Psoas muscle (tissue), 8 donors: ENCODE measurements at places on chromosomes 1 and 21.

- DNase-seq = no peak
Observed at GRCh38 chr1:15288173-15288926, 41.3 kb downstream of the FHAD1 start.

DNA sequence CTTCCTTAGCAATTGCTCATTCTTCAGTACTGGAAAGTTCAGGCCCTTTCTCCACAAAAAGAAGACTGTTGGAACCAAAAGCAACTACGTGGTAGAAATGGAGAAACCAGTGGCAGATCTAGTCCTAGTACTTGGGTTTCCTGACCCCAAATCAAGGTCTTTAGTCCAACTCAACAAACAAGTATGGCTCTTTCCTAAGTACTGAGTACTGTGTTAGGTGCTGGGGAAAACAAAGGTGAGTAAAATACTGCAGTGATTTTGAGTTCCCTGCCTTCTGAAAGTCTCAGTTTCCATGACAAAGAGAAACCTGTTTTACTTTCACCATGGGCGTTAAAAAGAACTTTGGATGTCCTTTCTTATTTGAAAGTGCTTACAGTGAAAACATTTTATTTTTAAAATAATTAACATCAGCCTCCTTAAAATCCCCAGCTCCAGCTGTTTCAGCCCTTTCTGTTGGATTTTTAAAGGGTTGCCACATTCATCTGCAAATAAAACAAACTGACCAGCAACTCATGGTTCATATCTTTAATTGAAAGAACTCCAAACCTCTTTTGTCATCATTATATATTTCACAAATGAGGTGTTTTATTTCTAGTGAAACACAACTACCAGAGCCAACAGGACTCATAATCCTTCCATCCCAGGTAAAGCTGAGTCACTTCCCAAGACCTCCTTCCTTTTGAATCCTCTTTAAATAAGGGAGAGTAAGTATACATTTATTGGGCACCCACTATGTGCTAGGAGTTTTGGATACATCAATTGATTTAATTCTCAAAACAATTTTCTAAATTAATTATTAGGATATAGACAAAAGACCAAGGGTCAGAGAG lies 35.4 kb downstream of the PLPP3 start:
- DNase-seq = no peak

DNA sequence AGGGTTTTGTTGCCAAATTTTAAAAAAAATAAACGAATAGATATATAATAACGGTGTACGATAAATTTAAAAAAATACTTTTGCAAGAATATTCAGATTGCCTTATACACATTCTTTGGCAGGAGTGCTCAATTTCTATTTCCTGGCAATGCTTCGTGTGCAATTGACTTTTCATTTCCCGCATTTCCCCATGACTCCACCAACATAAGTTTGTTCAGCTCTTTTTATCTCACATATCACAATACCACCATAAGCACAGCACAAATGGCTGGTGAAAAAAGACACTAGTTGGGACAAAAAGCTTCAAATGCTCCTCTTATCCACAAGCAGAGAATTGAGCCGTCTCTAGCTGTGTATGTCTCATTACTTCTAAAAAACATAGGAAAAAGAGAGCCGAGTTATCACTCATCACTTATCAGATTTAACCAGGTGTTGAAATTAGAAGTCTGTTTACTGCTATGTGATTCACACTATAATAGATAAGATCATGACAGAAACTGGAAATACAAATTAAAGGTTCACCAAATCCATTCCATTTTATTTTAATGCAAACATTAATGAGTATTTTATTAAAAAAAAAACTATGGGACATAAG lies 28.9 kb upstream of the RGS1 start:
- no peak for DNase-seq

DNA sequence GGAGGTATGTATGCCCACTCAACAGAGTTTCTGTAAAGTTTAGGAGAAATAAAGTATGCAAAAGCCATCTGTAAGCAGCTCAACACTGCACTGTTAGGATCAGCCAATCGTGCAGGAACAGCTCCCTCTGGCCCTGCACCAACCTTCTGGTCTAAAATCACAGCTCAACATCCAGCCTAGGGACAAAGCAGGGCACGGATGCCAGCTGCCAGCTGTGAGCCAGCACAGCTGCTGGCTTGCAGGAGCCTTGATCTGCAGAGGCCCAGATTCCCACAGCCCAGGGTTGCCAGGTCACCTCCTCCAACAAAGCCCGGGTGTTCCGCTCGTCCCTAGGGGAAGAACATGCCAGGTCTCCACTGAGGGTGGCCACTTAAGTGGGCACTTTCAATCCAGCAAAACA lies 8.6 kb downstream of the ACOT7 start:
- DNase-seq = no peak

GRCh38 chr21:23356905-23357304 lies 2250.4 kb downstream of the MRPL39 start:
- DNase-seq = no peak

DNA sequence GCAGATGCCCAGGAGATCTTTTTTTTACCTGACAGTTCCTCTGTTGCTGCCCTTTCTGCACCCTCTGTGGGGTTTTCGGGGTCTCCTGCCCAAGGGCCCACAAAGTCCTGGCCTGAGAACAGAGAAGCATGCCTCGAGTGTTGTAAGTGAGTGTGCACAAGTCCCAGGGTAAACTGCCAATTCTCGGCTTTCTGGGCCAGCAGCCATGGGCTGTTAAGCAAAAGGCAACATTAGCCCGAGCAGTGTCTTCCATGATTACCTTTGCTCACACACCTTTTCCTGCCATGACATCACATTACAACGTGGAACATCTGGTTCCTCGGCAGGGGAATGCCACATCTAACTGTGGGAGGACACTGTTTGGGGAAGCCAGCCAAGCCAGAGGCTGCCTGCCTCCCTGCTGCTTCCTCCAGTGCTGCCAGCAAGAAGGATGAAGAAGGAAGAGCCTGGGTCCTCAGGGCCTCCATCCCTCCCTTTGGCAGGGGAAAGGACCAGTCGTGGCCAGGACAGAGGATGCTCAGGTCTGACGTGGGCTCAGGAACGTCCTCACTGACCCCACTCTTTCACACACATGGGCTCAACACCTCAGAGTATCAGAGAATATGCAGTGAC lies 485.9 kb downstream of the OMA1 start:
- DNase-seq = no peak

GRCh38 chr1:115340879-115341278 lies 2.8 kb upstream of the NGF start:
- no peak for DNase-seq

DNA sequence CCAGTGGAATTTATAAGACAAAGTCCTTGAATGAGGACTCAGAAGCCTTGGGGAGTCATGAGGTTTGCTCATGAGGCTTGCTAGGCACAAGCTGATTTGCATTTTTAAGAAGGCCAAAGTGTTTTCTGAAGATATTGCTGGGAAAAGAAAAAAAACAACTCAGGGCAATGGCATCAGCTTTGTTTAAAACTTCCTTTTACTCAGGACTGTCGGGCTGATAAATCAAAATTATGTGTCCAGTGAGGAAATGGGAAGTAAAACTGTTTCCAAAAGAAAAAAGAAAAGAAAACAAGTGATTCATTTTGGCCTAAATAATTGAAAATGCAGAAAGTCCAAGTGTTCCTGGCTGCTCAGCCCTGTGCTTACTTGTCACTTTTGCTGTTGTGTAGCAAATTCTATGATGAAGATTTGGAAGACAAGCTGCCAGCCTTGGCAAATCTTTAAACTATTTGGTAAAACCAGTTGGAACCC lies 282.4 kb downstream of the HLX start:
- no peak for DNase-seq

GRCh38 chr1:201559679-201560162 lies 20.8 kb downstream of the NAV1 start:
- peak; percentile 88 for DNase-seq

- DNase-seq = no peak
Observed at GRCh38 chr21:28159396-28159795, 833.3 kb downstream of the LTN1 start.

- no peak for DNase-seq
Observed at GRCh38 chr1:7501084-7501491, 270.0 kb upstream of the VAMP3 start.

DNA sequence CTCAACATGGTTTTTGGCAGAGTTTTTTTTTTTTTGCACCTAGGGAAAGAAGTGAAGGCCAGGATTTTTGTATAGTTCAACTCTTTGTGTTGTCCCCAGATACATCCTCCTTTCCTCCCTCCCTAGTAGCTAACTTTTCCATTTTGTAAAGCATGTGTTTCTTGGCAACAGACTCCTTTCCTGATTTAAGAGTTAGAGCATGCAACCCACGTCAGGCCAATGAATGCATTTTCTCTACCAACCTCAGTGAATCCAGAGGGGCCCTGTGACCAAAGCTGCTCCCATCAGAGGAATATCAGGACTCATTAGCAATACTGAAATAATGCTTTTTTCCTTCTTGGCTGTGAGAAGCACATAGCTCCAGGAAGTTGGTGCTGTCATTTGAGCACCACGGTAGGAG lies 287.2 kb downstream of the LMO4 start:
- no peak for DNase-seq

GRCh38 chr1:210687582-210688279 lies 359.0 kb downstream of the HHAT start:
- no peak for DNase-seq

DNA sequence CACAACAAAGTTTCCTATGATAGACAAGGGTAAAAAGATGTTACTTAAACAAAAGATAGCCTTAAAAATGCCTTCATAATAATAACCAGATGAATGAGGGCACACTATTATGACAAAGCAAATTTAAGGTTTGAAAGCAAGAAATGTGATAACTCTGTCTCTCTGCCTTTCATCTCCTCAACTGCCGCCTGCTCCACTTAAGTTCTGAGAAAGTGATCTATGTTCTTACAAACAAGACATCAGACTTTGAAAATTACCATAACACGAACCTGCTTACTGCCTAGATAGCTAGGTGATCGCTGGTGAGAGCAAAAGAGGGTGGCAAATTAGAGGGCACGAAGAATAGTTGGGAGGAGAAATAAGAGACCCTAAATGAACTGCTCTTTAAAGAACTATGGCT lies 13.2 kb downstream of the C21orf91 start:
- no peak for DNase-seq

DNA sequence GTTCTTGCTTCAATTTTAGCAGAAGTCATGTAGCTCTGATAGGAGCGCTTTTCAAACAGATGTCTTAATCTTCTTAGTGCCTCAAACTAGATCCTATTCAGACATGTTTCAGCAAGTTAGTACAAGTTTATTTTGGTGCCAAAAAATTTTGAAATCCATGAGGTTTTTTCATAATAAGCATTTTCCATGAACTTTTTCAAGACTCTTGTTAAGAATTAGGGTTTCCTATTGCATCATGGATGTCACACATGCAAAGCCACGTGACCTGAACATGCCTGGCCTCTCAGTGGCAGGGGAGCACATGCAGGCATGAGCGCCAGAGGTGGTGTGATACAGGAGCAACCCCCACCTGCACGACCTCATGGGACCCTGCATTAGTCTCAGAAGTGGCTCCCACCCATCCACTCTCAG lies 67.6 kb downstream of the POFUT2 start:
- no peak for DNase-seq

DNA sequence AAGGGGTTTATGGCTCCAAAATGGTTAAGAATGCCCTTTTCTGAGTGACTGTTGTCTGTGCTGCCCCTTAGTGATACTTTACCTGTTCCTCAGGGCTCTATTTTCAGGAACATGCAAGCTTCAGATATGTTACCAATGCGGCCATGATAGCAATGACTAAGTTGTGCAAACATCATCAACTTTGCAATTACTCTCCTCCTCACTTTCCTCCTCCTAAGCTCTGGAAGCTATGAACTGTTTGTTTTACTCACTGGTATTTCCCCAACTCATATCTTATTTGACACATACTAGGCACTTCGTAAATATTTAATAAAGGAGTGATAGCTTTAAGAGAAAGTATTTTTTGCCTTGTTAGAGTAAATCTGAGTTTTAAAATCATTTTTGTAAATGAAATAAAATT lies 53.8 kb downstream of the RWDD3 start:
- DNase-seq = no peak

DNA sequence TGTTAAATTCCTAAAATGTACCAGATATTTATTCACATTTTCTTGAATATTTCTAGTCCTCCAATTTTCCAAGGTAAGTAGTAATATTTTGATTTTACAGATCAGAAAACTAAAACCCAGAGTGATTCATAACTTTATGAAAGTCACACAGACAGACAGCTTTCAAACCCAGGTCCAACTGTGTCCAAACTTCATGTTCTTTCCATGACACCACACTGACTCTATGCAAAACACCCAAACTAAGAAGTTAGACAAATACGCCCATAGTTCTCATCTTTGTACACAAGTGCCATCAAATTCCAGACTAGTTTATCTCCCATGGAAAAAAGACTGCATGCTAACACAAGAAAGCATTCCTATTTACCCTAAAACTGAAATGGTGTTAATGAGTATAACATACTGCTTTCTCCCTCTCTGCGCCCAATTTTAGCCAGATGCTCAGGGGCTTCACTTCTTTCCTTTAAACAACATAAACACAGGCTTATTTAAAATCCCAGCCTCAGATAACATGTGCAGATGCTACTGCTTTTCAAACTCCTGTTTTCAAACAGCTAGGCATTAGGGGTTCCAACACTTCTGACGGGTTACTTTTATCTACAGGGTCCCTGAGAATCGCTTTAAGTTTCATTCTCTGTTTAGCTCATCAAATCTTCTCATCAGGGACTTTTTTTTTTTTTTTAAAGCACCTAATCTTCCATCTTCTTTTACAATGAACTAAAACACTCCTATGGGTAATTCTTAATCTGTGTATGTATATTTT lies 44.6 kb downstream of the WASF2 start:
- DNase-seq = no peak

- DNase-seq = no peak
Observed at GRCh38 chr1:67261680-67262079, 46.0 kb upstream of the IL12RB2 start.

GRCh38 chr1:50487725-50488124 lies 64.5 kb upstream of the DMRTA2 start:
- no peak for DNase-seq

GRCh38 chr21:37032877-37033471 lies 26.5 kb downstream of the RIPPLY3 start:
- no peak for DNase-seq

GRCh38 chr1:199279872-199280645 lies 641.2 kb downstream of the PTPRC start:
- DNase-seq = no peak

- no peak for DNase-seq
Observed at GRCh38 chr1:228736844-228737445, 1.7 kb downstream of the RHOU start.

DNA sequence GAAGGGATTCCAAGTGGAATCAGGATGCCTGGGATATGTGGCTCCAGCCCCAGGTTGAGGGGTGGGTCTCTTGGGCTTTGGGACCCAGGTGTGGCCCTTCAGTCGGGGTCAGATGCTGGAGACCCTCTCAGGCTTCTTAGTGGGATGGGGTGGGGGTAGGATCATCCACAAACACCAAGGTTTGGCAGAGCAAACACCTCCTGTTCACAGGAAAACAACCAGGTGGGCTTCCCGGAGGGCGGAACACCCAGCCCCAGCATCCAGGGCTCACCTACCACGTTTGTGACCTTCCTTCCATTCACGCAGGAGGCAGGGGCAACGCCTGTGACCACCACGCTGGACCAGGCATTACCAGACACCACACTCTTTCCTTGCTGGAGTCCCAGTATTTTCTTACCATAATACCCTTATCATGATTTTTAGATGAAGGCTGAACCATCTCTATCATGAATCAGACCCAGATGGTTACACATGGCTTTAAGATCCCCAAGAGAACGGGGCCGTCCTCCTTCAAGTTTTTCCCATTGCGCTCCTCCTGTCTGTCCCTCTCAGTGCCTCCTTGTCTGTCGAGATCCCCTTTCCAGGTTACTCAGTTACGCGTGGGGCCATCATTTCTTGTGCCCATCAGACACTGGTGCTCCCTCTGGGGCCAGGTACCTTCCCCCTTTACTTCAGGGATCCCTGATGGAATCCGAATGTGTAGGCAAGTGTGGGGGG lies 428.2 kb downstream of the NPHP4 start:
- DNase-seq = no peak

GRCh38 chr1:27519331-27520258 lies 29.6 kb upstream of the WASF2 start:
- no peak for DNase-seq
